ENCODE measurements at places on chromosomes 5 and 9. TPM values are rescaled to one million over a fixed set of nuclear protein-coding genes. Genes with fewer than 3 reads are reported as not detected.

CARD9 gene
- 2.4 TPM for total RNA-seq

PAEP gene
- not detected for total RNA-seq

MOB3B gene
- 0.34 TPM for total RNA-seq

DCTN4 gene
- total RNA-seq = 32.2 TPM

ZNG1C gene
- total RNA-seq = 31.6 TPM

RNF183 gene
- total RNA-seq = 0.39 TPM

TEX48 gene
- total RNA-seq = 0.57 TPM

CXCL14 gene
- not detected for total RNA-seq

SUSD1 gene
- 3.6 TPM for total RNA-seq

MLANA gene
- not detected for total RNA-seq

- no peak for DNase-seq
Measured at GRCh38 chr9:108919517-108919916, 14.4 kb downstream of the ELP1 start.

DNA sequence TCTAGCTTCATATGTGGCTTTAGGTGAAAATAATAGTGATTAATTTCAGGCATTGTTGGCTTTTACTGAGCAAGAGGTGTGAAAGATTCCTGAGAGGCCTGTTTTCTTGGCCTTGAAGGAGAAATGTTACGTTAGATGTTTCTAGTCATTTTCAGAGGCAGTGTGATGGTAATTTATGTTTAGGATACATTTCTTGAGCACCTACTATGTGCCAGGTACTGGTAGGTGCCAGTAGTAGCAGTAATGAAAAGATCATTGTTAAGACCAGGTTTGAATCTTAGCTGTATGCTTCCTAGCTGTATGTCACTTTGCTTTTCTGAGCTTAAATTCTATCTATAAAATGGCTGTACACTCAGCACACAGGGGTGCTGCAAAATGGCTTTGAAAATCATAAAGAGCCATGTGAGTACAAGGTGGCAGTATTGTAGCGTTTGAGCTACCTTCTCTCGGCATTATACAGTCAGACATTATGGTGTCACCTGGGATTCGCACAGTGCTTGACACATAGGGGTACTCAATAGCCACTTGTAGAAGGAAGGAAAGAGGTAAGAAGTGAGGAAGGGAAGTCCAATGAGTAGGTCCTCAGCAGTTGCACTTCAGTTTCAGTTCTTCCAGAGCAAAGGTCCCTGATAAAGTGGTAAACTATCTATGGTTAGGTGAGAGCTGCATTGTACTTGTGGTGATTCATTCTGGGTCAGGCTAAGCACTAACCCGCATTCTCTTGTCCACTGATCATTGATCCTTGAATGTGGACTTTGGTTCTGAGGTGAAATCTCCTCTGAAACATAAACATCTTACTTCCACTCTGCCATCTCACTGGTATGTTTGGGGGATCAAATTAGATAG, 166.5 kb upstream of the NR3C1 start:
- DNase-seq = no peak

DNA sequence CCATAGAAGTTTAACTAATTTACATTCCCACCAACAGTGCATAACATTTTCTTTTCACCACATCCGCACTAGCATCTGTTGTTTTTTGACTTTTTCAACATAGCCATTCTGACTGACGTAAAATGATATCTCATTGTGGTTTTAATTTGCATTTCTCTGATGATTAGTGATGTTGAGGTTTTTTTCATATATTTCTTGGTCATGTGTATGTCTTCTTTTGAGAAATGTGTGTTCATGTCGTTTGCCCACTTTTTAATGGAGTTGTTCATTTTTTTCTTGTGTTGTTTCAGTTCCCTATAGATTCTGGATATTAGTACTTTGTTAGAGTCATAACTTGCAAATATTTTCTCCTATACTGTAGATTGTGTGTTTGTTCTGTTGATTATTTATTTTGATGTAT, 163.4 kb downstream of the FER start:
- DNase-seq = no peak

- no peak for DNase-seq
Measured at GRCh38 chr5:177330991-177331842, 19.5 kb upstream of the MXD3 start.

GRCh38 chr5:176818391-176819098, 8.2 kb downstream of the UNC5A start:
- peak; percentile 42 for DNase-seq

DNA sequence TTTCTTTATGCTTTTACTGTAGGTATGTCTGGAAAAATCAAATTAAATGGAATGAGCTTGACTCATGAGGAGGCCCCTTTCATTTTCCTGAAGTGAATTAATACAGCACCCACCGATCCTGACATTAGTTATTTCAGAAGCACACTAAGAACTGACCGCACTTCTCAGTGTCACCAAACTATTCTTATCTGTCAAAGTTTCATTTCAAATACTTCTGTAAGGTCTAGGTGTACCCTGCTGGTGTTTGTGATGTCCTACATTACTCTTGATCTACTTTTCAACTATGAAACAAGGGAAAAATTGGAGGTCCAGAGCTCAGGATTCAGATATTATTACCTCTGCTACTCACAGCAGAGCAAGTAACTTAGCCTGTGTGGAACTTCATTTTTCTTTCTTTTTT, 1.8 kb upstream of the TEK start:
- no peak for DNase-seq

DNA sequence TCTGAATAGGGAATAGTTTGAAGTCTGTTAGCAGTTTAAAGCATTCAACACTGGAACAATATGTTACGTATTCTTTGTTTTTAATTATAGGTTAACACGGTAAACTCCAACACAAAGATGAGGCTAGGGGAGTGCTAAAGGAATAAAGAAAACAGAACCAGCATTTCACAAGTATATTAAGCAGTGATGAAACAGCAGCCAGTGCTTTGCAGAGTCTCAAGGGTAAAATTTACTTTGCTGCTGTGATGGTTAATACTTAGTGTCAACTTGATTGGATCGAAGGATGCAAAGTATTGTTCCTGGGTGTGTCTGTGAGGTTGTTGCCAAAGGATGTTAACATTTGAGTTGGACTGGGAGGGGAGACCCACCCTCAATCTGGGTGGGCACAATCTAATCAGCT, 30.0 kb upstream of the GSN start:
- no peak for DNase-seq

GRCh38 chr5:10662661-10663488, 98.2 kb downstream of the DAP start:
- DNase-seq = no peak

- no peak for DNase-seq
Measured at GRCh38 chr5:169029661-169030274, 271.2 kb downstream of the SLIT3 start.

- no peak for DNase-seq
Measured at GRCh38 chr5:65880496-65881072, 45.8 kb upstream of the ERBIN start.

- DNase-seq = no peak
Measured at GRCh38 chr9:17318821-17319320, 184.0 kb downstream of the CNTLN start.

- no peak for DNase-seq
Measured at GRCh38 chr5:134603059-134603458, 29.6 kb downstream of the SAR1B start.

- DNase-seq = no peak
Measured at GRCh38 chr9:2036844-2037243, 21.7 kb downstream of the SMARCA2 start.

DNA sequence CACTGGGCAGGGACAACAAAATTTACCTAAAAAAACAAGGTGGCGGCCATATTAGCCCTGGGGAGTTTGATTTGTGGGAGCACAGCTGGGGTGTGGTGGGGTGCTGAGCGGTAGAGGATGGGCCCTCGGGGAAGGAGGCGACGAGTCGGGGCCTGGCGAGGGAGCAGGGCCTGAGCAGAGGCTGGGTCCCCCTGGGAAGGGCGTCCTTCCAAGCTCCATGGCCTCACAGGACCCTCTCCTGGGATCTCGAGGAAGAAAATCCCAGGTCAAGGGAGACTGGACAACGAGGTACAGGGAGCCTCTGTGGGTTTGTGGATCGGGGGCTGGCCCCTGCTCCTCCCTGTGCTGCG, 165.5 kb downstream of the CACNA1B start:
- no peak for DNase-seq

- no peak for DNase-seq
Measured at GRCh38 chr5:14191325-14191724, 48.2 kb downstream of the TRIO start.

DNA sequence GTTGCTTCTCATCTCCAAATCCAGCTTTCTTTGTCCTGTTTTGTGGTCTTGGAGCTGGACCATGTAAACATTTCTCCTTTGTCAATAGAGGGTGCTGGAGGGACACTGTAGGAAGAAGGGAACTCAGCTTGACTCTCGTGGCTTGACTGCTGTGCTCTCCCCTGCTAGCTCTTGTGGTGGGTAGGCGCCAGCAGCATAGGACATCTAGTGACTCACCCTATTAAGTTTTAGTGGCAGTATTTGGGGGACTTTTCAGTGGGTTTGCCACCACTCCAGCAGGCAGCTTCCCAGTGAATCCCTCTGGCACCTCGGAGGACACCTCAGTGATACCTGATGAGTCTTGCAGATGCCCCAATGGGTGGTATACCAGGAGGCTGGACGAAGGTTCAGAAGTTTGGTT, 97.8 kb downstream of the TSSK1B start:
- no peak for DNase-seq

- DNase-seq = peak; percentile 97
Measured at GRCh38 chr9:128656416-128657343, at the start of gene DYNC2I2. Gene DYNC2I2, minus strand, starts transcription at chr9:128656847. Its CDS starts 121 bp downstream, at chr9:128656726.

- DNase-seq = peak; percentile 63
Measured at GRCh38 chr9:85425153-85425611, 316.6 kb downstream of the AGTPBP1 start.

DNA sequence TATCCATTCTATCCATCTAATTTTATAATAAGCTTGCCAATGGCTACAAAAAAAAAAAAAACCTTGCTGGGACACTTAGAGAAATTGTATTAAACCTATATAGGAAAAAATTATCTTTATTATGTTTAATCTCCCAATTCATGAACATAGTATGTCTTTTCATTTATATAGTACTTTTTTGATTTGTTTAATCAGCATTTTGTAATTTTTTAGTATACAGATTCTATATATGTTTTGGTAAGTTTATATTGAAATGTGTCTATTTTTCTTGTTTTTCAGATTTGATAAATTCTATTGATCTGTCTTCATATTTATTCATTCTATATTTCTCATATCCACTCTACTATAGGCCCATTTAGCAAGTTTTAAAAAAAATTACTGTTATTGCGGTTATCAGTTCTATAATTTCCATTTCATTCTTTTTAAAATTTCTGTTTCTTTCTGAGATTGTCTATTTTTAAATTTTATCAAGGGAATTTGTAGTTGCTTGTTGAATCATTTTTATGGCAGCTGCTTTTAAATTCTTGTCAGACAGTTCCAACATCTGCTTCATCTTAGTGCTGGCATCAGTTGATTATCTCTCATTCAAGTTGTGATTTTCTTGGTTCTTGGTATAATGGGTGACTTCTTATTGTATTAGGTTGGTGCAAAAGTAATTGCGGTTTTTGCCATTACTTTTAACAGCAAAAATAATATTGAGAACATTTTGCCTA, 170.1 kb upstream of the S1PR3 start:
- no peak for DNase-seq

DNA sequence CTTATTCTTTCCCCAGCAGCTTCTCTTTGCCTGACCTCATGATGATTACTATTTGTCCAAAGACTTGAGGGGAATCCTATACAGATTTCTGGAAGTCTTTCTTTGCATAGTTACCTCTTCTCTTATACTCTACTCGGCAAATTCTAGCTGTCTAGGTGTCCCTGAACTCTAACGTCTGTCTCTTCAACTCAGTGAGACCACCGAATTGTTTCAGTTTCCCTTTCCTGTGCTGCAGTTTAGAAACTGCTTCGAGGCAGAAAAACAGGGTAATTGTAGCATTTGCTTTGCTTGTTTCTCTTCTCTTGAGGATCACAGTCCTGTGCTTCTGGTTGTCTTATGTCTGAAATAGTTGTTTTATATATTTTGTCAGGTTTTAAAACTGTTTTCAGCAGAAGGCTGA, 14.8 kb downstream of the LVRN start:
- no peak for DNase-seq

- DNase-seq = no peak
Measured at GRCh38 chr5:135864503-135865435, 30.3 kb downstream of the SLC25A48 start.

- DNase-seq = peak; percentile 60
Measured at GRCh38 chr5:87020099-87020934, 247.4 kb upstream of the RASA1 start.

DNA sequence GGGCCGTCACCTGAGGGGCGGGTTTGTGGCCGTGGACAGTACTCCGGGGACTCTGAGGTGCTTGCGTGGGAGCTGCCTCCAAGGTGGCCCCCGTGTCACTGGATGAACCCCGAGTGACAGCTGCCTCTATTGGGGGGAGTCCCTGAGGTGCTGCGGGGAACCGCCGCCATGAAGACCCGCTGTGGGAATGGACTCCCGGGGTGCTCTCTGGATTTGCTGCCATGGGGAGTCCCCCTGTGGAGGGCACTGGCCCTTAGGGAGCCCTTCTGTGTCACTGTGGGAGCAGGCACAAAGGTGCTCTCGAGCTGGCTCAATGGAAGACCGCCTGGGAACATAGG, 100.2 kb upstream of the CCL21 start:
- DNase-seq = no peak

DNA sequence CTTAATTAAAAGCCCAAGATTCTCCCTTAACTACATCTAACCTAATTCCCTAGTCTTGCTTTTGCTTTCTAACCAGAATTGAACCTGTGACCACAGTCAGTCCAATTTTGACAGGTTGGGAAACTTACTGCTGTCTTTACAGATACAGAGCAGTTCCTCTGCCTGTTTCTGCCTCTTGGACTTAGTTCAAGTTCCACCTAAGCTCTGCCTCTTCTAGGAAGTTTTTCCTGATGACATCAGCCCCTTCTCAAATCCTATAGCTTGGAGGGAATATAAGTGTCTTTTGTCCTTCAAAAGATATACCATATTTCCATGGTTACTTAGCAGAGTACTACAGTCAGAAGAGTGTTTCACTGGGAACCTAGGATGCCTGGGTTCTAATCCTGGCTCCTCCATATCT, 31.7 kb downstream of the BRINP1 start:
- no peak for DNase-seq

DNA sequence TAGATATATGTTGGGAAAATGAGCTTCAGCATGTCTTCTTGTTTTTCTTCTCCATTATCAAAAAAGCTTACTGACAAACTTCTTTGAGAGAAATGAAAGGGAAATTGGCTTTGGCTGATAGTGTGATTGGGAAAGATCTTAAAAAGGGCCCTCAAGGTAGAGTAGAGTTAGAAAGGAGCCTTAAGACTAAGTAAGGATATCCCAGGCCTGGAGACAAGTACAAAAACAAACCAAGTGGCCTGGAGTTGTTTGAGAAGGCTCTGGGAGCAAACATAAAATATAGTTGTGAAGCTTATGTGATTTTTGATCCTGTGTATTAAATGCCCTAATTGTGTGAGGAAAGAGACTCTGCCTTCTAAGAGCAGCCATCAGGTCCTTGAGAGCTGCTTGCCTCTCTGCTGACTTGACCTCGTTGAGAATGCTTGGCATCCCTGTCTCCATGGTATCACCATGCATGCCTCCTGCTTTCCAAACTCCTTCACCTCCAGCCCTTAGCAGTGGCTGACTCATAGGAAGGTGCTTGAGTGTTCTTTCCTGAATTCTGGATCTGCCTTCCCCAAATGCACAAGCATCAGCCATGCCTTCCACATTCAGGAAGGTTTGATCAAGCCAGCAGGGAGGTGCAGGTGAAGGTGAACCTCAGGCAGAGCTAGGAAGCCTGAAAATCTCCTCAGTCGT, 78.9 kb downstream of the SMARCA2 start:
- DNase-seq = no peak
